ENCODE measurements at places on chromosomes 13 and 19.
A peak's percentile ranks its signal among the peaks of the same experiment; 100 is the strongest.

DNA sequence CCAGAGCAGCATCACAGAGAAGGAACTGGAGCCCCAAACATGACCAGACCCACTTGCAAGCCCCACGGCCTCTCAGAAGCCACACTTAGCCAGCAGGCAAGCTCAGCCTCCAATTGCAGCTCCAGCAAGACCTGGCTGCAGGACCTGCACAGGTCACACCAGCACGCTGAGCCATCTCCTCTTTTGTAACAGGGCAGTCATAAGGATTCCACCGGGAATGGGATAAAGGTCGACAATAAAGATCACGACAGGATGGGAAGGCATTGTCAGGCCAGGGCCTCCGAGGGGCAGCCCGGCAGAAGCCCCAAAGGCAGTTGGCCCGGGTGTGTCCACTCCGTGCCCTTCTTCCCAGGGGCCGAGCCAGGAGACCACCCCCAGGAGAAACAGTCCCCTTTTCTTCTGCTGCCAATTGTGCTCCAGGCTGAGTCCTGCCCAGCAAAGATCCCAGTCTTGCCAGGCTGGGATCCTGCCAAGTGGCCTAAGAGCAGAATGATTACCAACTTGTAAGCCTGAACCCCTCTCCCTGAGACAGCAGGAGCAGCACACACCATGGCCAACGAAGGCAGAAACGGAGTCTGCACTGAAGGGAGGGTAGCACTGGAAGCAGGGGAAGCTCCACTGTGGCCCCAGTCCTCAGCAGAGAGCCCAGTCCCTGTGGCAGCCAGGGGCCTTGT is 12.5 kb downstream of the PEPD start:
- no peak for DNase-seq

- no peak for DNase-seq
These were observed 211.3 kb downstream of the RBM26 start for GRCh38 chr13:79194727-79195126.

DNA sequence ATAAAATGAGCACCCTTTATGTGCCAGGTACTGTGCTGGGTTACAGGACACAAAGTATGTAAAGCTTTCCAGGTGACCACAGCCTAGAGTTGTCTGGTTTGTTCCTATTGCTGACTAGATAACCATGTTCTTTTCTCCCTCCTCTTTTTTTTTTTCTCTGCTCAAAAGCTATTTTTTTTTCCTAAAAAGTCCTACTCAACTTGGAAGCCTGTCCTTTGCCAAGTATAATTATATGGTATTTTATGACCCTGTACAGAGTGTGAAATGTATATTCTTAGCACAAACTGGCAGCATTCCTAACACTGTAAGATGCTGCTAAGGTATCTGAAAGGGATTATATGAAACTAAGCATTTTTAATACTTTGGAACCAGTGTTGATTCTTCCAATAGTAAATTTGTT is 171.0 kb downstream of the GPC6 start:
- no peak for DNase-seq

DNA sequence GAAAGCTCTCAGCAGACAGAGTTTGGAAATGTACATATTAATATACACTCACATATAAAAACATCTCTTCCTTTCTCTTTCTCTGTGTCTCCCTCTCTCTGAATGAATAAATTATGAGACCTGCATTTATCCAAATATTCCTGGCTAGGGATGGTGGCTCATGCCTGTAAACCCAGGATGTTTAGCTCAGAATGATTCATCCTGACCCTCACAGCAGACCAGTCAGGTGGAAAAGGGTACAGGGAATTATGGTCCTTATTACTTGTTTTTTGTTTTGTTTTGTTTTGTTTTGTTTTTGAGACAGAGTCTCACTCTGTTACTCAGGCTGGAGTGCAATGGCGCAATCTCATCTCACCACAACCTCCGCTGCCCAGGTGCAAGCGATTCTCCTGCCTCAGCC is 71.1 kb downstream of the ZNF429 start:
- no peak for DNase-seq

- no peak for DNase-seq
These were observed 14.8 kb upstream of the NOP53 start for GRCh38 chr19:47730521-47730889.

GRCh38 chr19:41352609-41353465 is 885 bp downstream of the TGFB1 start:
- DNase-seq = peak; percentile 60

- no peak for DNase-seq
These were observed 853 bp upstream of the CACNA1A start for GRCh38 chr19:13507053-13507611.

DNA sequence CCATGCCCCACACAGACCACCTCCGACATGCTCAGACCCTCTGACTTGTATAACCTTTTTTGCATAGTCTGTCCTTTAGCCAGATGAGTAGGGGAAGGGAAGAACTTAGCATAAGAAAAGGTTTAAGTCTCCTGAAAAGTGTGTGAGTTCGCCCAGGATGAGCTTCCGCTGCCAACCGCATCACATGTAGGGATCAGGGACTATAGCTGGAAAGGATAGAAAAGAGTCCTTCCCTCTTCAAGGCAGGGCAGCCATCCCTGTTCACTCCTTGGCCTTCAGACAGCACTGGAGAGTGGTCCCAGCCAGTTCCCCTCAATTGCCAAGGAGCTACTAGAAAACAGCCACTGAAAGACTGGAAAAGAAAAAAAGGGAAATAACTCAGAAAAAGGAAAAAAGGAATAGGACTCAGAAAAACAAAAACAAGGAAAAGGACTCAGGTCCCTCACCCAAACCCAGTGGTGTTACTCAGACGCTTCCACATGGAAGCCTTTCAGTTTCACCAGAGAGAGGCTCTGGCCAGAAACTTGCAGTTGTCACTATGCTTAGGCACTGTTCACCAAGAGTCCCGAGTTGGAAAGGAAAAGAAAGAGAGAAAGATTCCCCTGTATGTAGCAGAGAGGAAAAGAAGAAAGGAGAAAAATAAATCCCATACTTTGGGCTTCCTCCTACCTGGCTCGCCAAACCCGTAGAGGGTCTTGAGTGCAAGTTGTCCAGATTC is 5.6 kb upstream of the TM9SF2 start:
- DNase-seq = no peak

GRCh38 chr13:38283346-38283745 is 66.3 kb upstream of the UFM1 start:
- DNase-seq = no peak

- DNase-seq = no peak
These were observed 34.6 kb upstream of the SLC46A3 start for GRCh38 chr13:28753208-28753892.

DNA sequence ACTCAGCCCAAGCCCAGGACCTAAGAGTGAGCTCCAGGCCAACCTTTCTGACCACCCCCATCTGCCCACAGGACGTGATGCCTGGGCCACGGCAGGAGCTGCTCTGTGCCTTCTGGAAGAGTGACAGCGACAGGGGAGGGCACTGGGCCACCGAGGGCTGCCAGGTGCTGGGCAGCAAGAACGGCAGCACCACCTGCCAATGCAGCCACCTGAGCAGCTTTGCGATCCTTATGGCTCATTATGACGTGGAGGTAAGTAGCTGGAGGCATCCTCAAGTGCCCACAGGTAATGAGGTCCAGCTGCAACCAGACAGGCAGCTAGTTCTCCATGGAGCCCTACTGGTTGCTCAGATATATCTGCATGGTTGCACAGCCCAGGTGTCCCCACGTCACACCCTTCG is 14.8 kb downstream of the DDX39A start:
- DNase-seq = no peak

DNA sequence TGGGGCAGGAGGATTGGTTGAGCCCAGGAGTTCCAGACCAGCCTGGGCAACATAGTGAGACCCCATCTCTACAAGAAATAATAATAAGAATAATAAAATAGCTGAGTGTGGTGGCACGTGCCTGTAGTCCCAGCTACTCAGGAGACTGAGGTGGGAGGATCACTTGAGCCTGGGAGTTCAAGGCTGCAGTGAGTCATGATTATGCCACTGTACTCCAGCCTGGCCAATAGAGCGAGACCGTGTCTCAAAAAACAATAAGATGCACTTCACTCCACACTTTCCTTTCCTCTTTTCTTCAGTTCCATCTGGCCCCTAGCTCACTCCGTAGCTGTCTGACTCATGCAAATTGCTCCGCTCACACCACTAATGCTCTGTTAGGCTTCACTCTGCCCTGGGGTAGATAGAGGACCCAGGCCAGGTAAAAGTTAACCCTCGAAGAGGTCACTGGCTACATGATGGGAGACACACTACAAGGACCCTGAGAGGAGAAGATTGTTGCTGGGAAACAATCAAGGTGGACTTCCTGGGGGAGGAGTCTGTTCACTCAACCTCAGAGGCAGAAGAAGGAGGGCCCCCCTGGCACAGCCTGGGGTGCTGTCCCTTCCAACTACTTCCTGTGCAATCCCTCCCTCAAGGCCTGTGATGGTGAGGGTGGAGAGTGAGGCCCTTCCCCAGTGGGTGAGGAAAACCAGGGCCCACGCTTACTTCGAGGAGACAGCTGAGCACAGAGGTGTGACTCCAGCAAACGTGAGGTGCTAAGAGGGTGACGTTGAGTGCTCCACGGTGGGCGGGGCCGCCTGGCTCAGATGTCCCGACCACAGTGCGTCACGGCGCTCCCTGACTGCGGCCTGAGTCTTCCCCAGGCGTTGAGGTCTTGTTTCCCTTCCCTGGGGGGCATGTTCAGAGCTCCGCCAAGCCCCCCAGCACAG is 8.8 kb upstream of the TNFSF9 start:
- DNase-seq = no peak

DNA sequence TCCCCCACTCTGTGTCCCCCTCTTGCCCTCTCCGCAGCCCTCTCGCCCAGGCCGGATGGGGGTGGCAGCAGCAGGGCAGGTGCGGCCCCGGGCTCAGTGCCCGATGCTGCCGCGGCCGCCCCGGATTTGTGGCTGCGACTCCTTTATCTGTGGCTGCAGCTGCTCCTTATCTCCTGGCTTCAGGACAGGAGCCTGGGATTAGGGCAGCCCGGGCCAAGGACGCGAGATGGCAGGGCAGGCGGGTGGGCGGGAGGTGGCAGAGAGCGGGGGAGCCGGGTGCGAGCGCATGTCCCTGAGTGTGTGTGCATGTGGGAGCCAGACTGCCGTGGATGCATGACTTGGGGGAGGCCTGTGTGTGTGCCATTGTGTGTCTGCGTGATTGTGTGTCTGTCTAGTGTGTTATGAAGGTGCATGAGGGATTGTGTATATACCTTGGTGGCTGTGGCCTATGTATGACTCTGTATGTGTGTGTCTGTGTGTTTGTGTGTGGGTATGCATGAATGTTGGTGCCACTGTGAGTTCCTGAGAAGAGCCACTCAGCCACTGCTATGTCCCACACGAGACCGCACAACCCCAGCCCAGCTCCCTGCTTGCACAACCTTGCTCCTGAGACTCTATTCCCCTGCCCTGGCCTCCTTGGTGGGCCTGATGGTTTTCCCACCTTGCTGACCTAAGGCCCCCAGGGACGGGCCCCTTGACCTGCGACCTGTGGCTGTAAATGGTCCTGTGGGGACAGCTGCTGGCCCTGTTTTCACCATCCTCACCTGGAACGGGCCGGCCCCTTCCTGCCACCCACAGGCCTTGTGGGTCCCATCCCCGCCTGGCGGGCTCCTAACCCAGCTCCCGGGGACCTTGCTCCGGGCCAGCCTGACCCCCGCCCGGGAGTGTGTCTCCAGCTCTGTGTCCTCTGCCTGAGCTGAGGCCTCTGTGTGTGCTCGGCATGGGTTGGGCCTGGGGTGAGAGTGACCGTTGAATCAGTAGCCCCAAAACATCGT is 5.3 kb upstream of the NRTN start:
- no peak for DNase-seq

DNA sequence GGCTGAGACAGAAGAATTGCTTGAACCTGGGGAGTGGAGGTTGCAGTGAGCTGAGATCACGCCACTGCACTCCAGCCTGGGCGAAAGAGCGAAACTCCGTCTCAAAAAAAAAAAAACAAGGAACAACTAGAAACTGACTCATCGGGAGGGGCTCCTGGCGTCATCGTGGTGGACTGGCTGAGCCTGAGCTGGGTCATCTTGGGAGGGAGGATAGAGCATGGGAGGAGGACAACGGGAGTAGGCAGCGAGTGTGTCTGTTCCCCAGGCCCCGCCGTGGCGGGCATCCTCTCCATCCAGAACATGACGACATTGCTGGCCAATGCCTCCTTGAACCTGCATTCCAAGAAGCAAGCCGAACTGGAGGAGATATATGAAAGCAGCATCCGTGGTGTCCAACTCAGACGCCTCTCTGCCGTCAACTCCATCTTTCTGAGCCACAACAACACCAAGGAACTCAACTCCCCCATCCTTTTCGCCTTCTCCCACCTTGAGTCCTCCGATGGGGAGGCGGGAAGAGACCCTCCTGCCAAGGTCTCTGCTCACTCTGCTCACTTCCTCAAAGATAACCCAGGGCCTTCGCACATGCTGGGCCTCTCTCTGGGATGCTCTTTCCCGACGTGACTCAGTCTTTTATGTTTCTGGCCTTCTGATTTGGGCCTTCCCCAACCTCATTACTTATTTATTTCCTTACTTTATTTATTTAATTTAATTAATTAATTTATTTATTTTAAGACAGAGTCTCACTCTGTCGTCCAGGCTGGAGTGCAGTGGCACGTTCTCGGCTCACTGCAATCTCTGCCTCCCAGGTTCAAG is 16.6 kb downstream of the DDX39A start:
- no peak for DNase-seq

GRCh38 chr19:17112700-17113099 is 37.1 kb downstream of the MYO9B start:
- DNase-seq = no peak

DNA sequence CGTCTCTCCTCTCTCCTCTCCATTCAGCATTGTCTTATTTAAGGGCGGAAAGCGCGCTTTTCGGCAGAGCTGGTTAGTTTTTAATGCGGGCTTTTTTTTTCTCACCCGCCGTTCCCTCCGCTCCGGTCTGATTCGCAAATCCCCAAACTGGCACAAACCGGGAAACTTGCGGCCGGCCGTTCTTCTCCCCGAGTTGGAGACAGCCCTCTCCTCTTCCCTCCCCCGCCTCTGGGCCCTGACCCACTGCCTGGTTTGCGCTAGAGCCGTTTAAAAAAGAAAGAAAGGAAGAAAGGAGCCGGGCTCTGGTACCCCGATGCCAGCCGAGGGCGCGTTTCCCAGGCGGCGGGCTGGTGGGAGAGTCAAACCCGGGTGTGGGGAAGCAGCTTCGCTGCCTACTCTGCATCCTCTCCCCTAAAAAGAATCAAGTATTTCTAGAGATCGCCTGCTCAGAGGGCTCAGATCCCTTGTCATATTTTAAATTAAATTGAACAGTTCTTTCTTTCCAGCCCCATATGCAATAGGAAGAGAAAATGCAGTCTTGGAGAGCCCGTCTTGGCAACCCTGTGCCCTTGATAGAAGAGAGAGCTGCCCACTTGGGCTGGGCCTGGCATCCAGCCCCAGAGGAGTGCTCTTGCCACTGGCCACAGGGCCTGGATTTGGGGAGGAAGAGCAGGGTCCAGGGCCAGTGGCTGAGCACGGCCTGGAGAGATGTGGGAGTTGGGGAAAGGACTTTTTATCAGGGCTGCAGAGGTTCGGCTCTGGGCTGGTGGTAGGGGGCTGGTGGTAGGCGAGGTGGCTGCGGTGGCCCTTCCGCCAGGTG is 19.0 kb downstream of the NFIX start:
- no peak for DNase-seq

- no peak for DNase-seq
These were observed 147.1 kb downstream of the DNAJC15 start for GRCh38 chr13:43170506-43170905.

- no peak for DNase-seq
These were observed 102.7 kb upstream of the POSTN start for GRCh38 chr13:37701306-37701705.
